ENCODE measurements at places on chromosomes 12 and 14.
A peak's percentile ranks its signal among the peaks of the same experiment; 100 is the strongest.

DNA sequence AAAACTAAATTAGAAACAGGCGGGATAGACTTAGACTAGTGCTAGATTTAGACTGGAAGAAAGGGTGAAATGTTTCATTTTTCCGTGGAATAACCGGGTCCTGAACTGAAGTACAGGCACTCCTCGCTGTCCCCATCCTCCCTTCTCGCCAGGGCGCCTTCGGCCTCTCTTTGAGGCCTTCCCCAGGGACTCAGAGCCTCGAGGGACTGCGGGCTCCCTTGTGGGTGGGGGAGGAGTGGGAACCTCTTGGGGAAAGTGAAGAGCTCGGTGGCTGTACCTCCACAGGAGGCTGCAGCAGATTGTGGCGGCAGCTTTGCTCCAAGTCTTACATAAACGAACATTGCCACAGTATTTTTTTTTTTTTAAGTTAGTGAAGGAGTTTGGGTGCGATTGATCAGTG is 1988.8 kb upstream of the FLRT2 start:
- no peak for DNase-seq

GRCh38 chr14:61461808-61462275 is 140.5 kb downstream of the PRKCH start:
- peak; percentile 67 for DNase-seq

DNA sequence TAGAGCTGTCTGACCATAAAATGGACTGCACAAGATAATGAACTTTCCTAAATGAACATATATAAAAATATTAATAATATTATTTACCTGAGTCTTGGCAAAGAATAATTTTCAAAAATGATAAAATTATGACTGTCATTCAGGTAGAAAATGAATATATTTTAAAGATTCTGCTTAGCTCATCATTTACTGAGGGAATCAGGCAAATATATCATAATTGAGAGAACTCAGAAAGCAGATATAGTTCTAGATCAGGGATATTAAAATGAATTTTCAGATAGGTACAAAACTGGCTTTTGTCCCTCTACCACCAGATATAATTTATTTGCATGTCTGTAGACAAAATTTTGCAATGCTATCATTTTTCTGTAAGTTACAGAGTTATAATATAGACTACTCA is 86.1 kb upstream of the CPM start:
- no peak for DNase-seq

DNA sequence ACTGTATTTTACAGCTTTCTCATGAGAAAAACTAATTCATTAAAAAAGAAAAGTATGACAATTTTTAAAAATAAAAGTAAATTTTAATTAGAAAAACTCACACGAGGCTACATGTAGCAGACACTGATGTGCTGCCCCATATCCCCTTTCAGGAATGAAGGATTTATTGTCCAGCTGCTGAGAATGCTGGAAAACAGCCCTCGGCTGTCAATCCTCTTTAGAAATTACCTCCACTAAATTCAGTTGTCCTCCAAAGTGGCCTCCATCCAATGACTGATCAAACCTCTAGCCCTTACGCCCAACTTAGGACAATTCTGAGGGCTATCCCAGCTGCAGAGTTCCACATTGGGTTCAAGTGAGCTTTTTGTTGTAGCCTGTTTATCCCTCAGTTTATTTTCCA is 29.8 kb upstream of the AP4S1 start:
- DNase-seq, result peak; percentile 11

DNA sequence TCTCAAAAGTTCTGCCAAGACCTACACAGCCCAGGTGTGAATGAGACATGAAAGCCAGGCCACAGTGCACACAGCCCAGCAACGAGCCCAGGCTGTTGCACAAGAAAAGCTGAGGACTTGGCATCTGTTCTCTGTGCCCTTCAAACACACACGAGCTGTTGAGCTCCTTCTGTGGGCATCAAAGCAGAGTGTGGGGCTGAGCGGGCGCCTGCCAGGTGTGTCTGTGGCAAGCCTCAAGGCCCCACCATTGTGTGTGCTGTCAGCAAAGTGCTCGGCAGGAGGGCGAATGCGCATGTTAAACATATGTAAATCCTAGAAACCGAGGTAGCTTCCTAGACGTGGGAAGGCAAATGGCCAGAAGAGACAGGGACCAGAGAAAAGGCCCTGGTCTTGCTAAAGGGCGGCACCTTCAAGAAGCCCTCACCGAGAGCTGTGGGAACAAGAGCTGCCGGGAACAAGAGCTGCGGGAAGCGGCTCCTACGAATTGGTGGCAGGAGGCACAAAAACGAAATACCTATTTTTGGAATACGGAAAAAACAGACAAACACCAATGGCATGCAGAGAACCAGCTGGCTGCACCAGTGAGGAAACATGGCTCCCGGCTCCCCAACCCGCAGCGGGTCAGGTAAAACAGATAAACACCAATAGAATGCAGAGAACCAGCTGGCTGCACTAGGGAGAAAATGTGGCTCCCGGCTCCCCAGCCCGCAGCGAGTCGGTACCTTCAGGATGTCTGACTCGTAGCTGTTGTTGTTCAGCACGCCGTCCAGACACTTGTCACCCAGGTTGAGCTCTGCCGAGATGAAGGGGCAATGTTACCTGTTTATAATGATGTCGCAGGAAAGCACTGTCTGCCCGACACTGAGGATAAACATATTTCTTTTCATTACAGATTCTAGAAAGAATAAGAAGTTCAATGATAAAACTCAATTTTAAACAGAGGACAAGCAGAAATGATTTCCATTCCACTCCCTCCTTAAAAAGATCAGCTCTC is 19.0 kb upstream of the GOLGA3 start:
- no peak for DNase-seq

- no peak for DNase-seq
Observed at GRCh38 chr14:103443111-103443510, 57.9 kb downstream of the MARK3 start.

- no peak for DNase-seq
Observed at GRCh38 chr12:51901121-51901817, 6.0 kb upstream of the ACVRL1 start.

DNA sequence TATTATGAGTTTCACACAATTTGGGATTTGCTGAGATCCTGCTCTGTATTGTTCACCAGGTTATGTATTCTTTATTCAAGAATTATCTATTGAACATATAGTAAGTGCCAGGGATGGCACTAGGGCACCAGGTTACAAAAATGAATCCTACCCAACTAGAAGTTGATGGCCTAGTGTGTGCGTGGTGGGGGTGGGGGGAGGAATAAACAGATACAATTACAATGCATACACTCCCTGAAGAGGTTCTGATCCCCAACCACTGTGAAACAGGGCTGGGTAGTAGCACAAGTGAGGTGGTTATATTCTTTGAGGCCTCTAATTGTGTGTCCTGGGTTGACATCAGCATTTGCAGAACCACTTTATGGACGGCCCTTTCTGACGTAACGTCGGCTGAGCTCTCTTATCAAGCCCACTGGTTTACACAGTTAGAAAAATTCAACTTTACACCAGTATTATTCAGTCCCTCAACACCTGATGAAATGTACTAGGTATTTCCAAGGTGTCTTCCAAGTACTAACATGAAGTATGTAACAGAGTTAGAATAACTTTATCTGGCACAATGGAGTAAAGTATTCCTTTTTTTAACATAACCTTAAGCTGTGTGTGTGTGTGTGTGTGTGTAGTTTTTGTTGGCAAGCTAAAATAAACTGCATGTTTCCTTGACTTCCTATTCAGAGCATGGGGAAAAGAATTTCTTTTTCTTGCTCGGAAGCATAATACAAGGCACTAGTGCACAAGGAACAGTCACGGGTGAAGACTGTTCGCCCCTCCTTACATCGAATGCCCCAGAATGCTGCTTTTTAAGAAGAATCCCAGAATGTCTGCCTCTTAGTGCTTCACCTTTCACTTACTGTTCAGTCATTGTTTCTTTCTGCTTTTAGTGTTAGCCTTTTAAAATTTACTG is 8.1 kb upstream of the GLRX5 start:
- DNase-seq, result no peak

GRCh38 chr14:53571641-53572328 is 384.8 kb downstream of the BMP4 start:
- no peak for DNase-seq

DNA sequence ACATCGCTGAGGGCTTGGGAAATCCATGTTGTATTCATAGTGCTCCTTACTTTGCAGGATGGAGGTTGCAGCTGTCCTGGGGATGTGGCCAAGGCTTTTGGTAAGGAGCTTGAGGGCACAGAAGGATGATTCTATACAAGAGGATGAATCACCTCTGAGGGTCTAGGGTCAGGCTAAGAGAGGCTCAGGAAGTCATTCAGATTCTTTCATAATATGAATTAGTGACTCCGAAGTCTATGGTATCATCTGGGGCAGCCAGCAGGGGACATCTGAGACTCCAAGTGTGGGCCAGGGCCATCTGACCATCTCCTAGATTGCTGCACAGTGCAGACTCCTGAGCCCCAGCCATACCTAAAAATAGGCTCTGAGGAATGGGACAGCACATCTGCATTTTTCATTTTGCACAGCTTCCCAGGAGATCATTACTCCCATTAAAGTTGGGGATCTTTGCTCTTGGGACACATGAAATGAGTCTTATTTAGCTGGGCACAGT is 4.8 kb downstream of the GMPR2 start:
- DNase-seq, result no peak

DNA sequence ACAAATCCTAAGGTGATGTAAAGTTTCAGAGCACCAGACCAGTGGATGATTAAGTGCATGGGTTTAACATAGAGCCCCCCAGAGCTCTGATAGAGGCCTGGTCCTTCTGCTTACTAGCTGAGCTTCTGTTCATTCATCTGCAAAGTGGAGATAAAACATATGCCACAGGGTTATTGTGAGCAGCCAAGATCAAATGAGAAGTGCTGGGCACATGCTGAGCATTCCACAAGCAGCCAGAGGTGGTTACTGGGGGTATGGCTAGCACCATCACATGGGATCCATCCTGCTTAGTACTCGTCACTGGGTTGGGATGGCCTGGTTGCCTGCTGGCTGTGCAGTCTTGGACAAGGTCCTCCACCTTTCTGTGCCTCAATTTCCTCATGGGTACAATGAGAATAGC is 18.0 kb upstream of the SMUG1 start:
- no peak for DNase-seq

DNA sequence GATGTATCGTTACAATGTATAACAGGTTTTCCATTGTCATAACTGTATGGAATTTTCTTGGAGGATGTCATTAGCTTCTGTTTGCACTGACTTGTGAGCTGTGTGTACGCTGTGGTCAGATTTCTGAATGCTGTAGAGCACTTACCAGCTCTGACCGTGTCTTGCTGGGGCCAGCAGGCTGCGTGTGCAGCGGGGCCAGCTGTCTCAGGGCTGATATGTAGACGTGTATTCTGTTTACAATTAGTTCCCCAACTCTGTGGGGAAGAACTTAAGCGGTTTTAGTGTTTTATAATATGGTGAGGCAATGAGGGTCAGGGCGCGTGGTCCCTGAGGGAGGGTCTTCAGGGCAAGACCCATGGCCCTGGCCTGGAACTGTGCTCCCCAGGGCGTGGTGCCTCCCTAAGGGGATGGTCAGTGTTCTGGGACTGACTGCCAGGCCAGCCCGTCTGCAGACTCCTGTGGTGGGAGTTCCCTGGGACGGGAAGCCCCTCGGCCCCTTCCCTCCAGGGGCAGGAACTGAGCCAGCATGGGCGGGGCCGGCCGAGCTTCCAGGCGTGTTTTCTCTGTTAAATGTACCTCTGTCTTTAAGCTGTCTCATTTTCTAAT is 18.7 kb downstream of the XRCC3 start:
- no peak for DNase-seq

GRCh38 chr12:123654129-123654701 is 16.7 kb upstream of the TCTN2 start:
- DNase-seq, result no peak

GRCh38 chr14:100810861-100811461 is 15.0 kb upstream of the MEG3 start:
- DNase-seq, result no peak

DNA sequence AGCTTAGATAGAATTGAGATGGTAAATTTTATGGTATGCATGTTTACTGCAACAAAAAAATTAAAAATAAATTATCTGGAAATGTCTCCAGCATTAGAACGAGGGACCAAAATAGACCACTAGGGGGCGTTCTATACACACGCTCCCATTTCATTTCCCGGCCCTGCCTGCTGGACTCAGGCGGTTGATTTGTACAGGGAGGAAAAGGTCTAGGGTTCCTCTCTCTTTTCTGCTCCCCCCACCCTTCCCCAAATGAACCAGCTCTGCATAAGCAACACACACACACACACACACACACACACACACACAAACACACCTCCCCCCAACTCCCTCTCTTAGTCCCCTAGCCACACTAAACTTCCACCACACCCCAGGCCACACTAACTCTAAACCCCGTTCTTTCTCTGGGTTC is 7.8 kb upstream of the DTX1 start:
- peak; percentile 78 for DNase-seq

DNA sequence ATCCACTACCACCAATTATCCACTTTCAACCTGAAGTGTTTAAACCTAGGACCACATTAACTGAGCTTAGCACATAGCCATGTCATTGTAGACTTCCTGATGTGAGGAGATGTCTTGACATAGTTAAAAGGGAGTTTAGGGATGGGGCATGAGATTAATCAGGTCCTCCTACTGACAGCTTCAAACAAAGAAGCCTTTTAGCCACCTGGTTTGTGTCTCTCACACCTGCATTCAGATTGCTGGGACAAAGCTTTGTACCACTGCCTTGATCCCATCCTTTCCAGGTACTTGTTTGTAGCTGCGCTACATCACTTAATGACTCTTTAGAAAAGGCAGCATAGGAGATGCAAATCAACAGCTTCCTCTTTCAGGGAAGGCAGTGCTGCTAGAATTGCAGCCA is 340.7 kb upstream of the DDHD1 start:
- no peak for DNase-seq

DNA sequence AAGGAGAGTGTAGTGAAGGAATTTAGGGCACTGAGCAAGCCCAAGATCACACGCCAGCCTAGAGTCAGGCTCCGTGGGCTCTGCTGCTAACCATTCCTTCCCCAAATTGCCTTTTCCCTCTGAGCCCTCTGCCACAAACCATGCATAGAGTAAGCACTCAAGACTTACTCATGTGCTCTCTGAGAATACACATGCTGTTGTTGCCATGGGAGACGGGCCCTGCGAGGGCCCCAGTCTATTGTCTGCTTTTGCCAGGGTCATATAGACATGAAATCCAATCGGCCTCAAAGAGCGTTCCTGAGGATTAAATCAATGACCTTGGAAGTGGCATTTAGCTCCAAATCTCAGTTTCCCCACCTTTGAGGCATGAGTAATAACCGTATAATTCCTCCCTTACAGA is 48.7 kb upstream of the WSCD2 start:
- no peak for DNase-seq

DNA sequence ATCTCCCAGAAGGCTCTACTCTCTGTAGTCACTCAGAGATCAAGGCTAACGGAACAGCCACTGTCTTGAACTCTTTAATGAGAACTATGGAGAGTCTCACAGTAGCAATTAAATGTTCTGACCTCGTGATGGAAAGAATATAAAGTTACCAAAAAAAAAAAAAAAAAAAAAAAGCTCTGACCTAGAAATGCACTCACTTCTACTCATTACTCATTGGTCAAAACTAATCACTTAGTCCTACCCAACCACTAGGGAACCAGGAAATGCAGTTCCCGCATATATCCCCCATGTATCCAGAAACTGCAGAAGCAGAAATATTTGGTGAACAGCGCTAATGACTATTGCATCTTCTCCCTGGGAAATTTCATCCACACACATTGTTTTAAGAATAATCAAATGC is 29.5 kb upstream of the C12orf76 start:
- no peak for DNase-seq

- no peak for DNase-seq
Observed at GRCh38 chr12:96094201-96094600, 58.8 kb upstream of the LTA4H start.
